H54 (cell line): ENCODE measurements at places on chromosomes 2 and 18.
A peak's percentile ranks its signal among the peaks of the same experiment; 100 is the strongest.

- DNase-seq = no peak
Observed at GRCh38 chr2:102588213-102588939, 31.0 kb upstream of the SLC9A2 start.

DNA sequence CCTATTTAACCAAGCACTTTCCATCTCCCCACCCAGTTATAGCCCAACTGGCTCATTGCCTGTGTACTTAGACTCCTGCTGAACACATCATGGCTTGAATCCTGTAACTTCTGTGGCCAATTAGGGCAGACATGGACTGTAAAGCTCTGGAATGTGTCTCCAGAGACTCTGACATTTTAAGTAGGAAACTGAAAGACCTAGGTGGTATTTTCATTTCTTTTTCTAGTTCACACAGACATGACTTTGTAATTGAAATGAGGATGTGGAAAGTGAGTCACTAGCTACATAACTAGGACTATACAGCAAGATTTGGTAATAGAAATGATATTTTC is 12.2 kb downstream of the DOK1 start:
- no peak for DNase-seq

DNA sequence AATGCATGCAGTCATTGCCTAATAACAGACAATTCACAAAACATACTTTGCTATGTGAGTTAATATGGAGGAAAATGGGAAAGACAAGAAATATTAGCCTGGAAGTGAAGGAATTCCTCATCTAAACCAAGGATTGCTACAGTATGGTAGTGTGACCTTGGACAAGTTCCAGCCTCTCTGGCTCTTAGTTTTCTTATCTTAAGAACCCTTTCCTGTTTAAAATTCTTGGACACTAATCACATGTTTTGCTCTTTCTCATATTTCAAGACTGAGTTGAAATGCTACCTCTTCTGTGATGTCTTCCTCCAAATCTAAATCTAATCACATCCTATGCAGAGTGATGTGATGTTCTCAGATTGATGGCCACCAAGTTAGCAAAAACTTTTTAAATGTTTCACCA is 20.8 kb upstream of the ADAM23 start:
- DNase-seq = no peak

DNA sequence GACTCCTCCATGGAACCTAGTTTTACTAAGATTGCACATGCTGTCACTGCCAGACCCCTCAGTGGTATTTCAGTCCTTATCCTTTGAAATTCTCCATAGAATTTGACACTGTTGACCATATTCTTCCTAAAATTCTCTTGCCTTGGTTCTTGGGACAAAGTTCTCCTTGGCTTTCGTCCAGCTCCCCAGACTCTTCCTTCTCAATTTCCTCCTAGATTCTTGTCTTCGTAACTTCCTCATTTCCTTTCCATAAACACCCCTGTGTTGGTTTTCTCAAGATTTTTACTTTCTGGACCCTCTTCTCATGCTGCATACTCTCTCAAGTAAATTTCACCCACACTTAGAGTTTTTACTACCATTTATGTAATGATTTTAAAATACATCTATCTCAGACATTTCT is 96.6 kb upstream of the TWSG1 start:
- DNase-seq = no peak

GRCh38 chr2:98379311-98380202 is 33.3 kb downstream of the CNGA3 start:
- DNase-seq = no peak

GRCh38 chr18:63971320-63972001 is 1.6 kb downstream of the SERPINB8 start:
- no peak for DNase-seq

DNA sequence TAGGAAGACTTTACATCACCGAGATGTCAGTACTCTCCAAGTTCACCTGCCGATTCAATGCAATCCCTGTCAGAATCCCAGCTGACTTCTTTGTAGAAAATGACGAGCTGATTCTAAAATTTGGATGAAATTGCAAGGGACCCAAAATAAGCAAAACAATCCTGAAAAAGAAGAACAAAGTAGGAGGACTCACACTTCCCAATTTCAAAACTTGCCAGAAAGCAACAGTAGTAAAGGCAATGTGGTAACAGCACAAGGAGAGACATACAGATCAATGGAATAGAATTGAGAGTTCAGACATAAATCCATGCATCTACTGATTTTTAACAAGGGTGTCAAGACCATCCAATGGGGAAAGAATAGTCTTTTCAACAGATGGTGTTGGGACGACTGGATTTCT is 52.2 kb downstream of the SMAD7 start:
- DNase-seq = no peak

DNA sequence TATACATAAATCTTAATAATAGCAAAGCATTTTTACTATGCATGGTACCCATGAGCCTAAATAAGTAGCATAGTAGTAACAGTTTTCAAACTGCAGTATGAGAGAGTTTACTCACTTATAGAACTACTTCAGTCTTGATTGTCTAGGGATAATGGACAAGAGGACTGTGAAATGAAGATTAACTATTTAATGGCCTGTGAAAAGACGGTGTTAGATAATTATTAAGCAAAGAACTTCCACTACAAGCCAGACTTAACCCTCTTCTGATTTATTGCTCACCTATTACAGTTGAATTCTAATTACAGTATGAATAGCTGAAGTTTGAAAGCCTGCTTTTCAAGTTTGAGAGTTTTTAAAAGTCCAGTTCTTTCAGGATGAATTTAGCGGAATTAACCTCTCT is 18.9 kb downstream of the PIK3C3 start:
- DNase-seq = no peak

- no peak for DNase-seq
Observed at GRCh38 chr2:215271446-215271845, 40.4 kb upstream of the ATIC start.

DNA sequence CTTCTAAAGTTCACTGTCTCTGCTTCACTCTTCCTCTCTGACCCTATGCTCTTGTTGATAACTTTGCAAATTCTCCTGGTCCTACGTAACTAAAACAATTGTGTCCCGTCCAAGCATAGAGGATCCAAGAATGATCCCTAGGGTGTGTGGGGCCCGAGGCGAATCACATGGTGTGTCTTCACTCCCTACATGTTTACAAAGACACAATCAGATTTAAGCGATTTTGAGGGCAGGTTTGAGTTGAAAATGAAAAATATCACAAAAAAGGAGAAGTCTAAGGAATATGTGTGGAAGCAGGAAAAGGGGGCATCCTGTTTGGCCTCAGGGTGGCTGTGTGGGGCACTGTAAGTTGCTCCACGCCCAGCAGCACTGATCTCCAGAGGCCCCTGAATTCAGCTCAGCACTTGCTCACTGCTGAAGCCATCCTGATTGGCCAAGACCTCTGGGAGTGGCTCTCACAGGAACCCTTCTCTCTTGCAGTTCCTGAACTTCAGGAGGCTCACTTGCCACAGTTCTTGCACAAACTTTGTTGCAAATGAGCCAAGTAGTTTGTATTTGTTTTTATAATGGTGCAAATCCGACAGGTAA is 363.6 kb downstream of the ZNF521 start:
- no peak for DNase-seq

GRCh38 chr2:96241900-96242611 is 23.7 kb downstream of the TMEM127 start:
- DNase-seq = peak; percentile 71

- peak; percentile 49 for DNase-seq
Observed at GRCh38 chr2:122191331-122191730, 435.9 kb downstream of the TSN start.

- no peak for DNase-seq
Observed at GRCh38 chr2:30481323-30481800, 34.3 kb downstream of the LCLAT1 start.

DNA sequence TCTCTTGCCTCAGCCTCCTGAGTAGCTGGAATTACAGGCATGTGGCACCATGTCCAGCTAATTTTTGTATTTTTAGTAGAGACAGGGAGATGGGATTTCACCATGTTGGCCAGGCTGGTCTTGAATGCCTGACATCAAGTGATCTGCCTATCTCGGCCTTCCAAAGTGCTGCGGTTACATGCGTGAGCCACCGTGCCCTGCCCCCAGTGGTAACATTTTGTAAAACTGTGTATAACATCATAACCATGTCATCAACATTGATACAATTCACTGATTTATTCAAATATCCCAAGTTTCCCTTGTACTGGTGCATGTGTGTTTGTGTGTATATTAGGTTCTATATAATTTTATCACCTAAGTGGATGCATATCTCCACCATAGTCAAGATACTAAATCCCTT is 70.0 kb downstream of the PDCL3 start:
- no peak for DNase-seq

DNA sequence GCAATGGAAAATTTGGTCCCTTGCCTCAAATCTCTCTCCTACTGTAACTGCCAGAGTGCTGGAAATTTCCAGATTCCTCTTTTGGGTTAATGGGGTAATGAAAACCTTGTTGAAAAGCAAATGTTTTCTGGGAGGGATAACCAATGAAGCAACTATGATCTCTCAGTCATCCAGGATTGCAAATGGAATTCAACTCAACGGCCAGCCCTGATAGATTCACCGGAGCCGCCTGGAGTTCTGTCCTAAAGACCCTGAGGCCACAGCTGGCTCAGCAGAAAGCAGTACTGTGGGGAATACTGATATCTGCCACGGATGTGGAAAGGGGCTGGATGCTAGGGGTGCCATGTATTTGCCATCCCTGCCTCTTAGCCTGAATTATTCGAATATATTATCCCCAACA is 167.8 kb downstream of the NRP2 start:
- DNase-seq = no peak

DNA sequence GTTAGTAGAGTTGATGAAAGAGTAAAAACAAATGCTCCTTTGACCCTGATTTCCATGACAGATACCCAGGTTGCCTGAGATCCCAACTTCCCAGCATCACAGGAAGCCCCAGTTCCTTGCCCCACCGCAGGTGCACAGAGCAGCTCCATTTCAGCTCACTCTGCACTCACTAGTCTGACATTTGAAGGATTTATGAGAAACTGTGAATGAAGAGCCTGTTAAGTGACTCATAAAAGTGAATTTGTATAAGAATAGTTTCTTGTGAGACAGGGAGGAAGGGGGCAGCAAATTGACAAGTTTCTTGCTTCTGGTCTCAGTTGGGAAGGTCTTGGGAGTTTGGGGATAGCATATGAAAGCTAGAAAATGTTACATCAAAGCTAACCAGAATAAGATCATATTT is 248.7 kb upstream of the ATP5MC3 start:
- DNase-seq = no peak

- DNase-seq = no peak
Observed at GRCh38 chr2:108092886-108093285, 106.6 kb downstream of the SLC5A7 start.

GRCh38 chr2:33452545-33452944 is 23.9 kb upstream of the RASGRP3 start:
- DNase-seq = no peak

DNA sequence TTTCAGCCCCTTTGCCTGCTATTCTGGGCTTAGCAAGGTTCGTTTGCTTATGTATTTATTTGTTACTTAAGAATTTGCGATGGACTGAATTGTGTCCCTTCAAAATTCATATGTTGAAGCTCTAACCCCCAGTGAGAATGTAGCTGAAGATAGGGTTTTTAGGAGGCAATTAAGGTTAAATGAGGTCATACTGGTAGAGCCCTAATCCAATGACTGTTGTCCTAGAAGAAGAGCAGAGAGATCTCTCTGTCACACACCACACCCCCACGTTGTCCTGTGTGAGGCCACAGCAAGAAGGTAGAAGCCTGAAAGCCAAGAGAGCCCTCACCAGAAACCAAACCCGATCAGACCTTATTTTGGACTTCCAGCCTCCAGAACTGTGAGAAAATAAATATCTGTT is 66.7 kb downstream of the KIAA1328 start:
- DNase-seq = no peak

DNA sequence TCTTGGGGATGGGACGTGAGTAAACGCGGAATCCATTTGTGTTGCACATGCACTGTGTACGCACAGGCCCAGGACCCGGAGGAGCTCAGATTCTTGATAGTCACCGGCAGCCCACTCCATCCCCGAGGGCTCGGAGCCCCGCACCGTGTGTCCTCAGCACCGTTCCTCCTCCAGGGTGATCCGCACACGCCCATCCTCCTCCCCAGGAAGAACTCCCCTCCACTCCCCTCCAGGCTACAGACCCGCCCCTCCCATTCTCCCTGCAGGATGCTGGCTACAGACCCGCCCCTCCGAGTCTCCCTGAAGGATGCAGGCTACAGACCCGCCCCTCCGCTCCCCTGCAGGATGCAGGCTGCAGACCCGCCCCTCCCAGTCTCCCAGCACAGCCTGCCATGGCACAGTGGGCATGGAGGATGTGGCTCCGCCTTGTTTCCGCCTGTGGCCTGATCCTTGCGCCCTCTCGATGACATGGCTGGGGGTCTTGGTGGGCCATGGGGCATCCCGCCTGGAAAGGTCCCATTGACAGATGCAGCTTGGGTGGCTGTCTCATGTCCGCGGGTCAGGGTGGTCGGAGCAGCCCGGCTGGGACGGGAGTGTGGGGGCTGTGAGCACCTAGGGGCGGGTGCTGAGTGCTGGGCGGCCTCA is 14.1 kb downstream of the CTDP1 start:
- DNase-seq = no peak

DNA sequence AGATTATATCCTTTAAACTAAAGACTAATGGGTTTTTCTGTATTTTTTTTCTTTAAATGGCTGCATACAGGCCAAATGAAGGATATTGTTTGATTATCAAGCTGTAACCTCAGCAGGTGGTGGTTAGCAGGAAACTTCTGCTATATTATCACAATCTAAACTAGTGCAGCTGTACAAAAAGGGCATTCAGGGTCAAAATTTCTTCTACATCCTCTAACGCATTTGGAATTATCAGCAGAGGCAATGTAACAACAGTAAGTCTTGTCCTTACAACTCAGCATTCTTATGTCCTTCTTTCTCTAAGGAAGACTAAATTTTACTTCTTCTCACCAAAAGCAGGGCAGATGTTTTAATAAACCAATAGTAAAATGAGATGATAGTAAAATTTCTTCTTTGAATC is 135.8 kb upstream of the FN1 start:
- no peak for DNase-seq

- no peak for DNase-seq
Observed at GRCh38 chr2:204542982-204543608, 2.2 kb upstream of the PARD3B start.
